ENCODE measurements at places on chromosomes 3 and 15. TPM values are rescaled to one million over a fixed set of nuclear protein-coding genes. Genes with fewer than 3 reads are reported as not detected.

Gene FETUB
- not detected for total RNA-seq

Gene ACP3
- 29.9 TPM for total RNA-seq

Gene CELSR3
- total RNA-seq, result 1.5 TPM

Gene GOLGA8J
- total RNA-seq, result not detected

Gene MINDY2
- 6.7 TPM for total RNA-seq

Gene HLTF
- 51.3 TPM for total RNA-seq

Gene MAPKBP1
- 41.5 TPM for total RNA-seq

Gene KCNMB3
- total RNA-seq, result 2.0 TPM

Gene ATP13A4
- 12.3 TPM for total RNA-seq

Gene CAMK2N2
- not detected for total RNA-seq

Gene GOLGA6L10
- total RNA-seq, result 11.6 TPM

Gene TCTA
- not detected for total RNA-seq

Gene MOBP
- total RNA-seq, result not detected

Gene SEMA3B
- total RNA-seq, result 129 TPM

Gene ZCWPW2
- total RNA-seq, result 0.29 TPM

Gene IFT57
- 34.9 TPM for total RNA-seq

Gene CCDC33
- not detected for total RNA-seq

Gene STRIT1
- not detected for total RNA-seq

Gene SENP7
- 21.9 TPM for total RNA-seq

Gene OR5K2
- not detected for total RNA-seq

Gene SLC12A1
- not detected for total RNA-seq

Gene PLS1
- total RNA-seq, result 32.7 TPM

Gene GHSR
- total RNA-seq, result not detected

Gene AP4E1
- total RNA-seq, result 31.9 TPM

Gene TPRG1
- total RNA-seq, result 1.2 TPM

Gene PLCB2
- total RNA-seq, result 5.1 TPM

Gene CFAP100
- not detected for total RNA-seq

Gene QTRT2
- total RNA-seq, result 29.0 TPM
